Occipital lobe (tissue), 3 donors: ENCODE measurements at places on chromosomes 7 and 10. TPM values are rescaled to one million over a fixed set of nuclear protein-coding genes. Genes with fewer than 3 reads are reported as not detected.

FAM25C gene
- not detected for total RNA-seq

STEAP4 gene
- 0.16 TPM for total RNA-seq

TCAF2 gene
- 0.78 TPM for total RNA-seq

ADRA2A gene
- 15.9 TPM for total RNA-seq

AKR1C3 gene
- total RNA-seq = 8.0 TPM

CYP2C19 gene
- total RNA-seq = 0.16 TPM

FAM200A gene
- 18.9 TPM for total RNA-seq

NKX1-2 gene
- total RNA-seq = 0.47 TPM

GIMAP8 gene
- total RNA-seq = 2.8 TPM
